ENCODE measurements at places on chromosomes 5 and 9. TPM values are rescaled to one million over a fixed set of nuclear protein-coding genes. Genes with fewer than 3 reads are reported as not detected.

Gene N4BP3
- total RNA-seq = 22.0 TPM

Gene CHD1
- total RNA-seq = 68.9 TPM

Gene UBE2QL1
- 0.86 TPM for total RNA-seq

Gene PKD2L2
- total RNA-seq = not detected

Gene TBC1D13
- 12.5 TPM for total RNA-seq

Gene MARVELD2
- total RNA-seq = 1.3 TPM

Gene GFI1B
- under 0.01 TPM for total RNA-seq

Gene SLC6A19
- not detected for total RNA-seq

Gene IFNA8
- not detected for total RNA-seq

Gene CARTPT
- total RNA-seq = not detected

Gene CDC14B
- 15.2 TPM for total RNA-seq

Gene CDH6
- total RNA-seq = not detected

Gene CEP78
- total RNA-seq = 13.2 TPM

Gene IFNA1
- not detected for total RNA-seq

Gene TMEM232
- 1.0 TPM for total RNA-seq

Gene NIM1K
- total RNA-seq = under 0.01 TPM

Gene GCNT1
- total RNA-seq = 3.6 TPM

Gene ERCC8
- total RNA-seq = 16.7 TPM

Gene PCDHA9
- 0.09 TPM for total RNA-seq

Gene ENTPD8
- 0.33 TPM for total RNA-seq

Gene OLFM1
- total RNA-seq = 12.9 TPM

Gene LIFR
- total RNA-seq = 46.1 TPM

Gene KIAA1191
- total RNA-seq = 84.6 TPM

Gene IFNA5
- 0.09 TPM for total RNA-seq

Gene ADAMTS2
- total RNA-seq = 0.26 TPM

Gene PFN3
- not detected for total RNA-seq

Gene FAM153A
- not detected for total RNA-seq
